ENCODE measurements at places on chromosomes 4 and X.

- DNase-seq, result no peak
These were observed 359.8 kb downstream of the DMD start for GRCh38 chrX:32851556-32851955.

DNA sequence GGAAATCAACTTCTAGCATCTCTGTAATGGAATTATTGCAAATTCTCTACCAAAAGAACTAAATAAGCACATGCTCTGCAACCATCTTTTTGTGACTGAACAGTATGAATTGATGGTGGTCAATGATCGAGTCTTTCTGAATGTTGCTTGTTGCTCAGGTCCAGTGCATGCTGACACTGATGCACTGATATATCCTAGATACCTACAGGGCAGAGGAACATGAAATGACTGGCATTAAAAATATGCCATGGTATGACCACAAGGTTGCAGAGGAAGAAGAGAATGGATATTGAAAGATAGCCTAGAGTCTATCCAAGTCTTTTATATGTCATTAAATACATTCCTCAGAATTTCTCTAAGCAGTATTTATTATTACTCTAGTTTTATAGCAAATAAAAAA is 692.8 kb upstream of the TENM3 start:
- DNase-seq, result no peak

- no peak for DNase-seq
These were observed 3.7 kb upstream of the PPBP start for GRCh38 chr4:73991742-73992000.

DNA sequence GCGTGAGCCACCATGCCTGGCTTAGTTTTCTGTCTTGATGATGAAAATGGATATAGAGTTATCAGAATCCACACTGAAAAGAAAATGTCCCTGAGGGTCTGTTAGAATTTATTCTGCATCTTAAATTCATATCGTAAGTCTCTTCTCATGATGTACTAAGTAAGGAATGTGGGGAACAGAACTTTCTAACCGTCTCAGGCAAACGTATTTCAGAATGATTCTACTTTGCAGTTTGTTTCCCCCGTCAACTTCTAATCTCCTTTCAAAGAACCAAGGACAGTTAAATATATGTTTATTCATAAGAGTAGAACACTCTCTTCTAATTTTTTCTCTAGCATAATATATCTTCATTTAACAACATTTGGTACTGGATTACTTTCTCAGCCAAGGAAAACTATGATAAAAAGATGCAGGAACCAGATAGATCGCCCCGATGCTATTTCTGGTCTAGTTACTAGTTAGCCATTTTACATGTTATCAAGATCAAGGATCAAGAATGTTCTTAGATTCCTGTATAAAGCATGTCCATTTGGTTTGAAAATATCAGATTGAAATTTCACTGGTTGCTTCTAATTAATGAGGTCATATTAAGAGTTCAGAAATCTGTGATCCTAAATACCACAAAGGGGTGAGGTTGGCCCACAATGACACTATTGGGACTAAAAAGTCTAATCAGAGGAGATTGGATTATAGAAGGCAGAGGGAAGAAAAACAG is 49.5 kb downstream of the METTL14 start:
- no peak for DNase-seq

- DNase-seq, result no peak
These were observed 424.2 kb downstream of the FGF13 start for GRCh38 chrX:138287205-138287877.

GRCh38 chrX:106510713-106511403 is 100.9 kb upstream of the RADX start:
- no peak for DNase-seq

- no peak for DNase-seq
These were observed 23.0 kb downstream of the GAB3 start for GRCh38 chrX:154727871-154728270.

- DNase-seq, result no peak
These were observed 114.4 kb downstream of the ZNF518B start for GRCh38 chr4:10342866-10343265.

DNA sequence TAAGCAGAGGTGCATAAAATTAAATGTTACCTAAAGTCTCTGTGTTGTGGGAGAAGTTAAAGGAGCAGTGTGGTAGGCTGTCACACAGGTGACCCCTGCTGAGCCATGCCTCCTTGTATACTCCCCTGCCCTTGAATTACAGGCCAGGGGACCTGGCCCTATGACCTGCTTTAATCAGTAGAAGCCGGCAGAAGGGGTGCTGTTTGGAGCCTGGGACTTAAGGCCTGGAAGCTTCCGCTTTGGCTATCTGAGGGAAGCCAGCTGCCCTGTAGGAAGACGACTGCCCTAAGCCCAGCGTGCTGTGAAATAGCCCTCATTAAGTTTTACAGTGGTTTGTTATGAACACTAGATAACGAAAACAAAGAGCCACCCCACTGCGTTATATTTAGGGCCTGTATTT is 34.1 kb downstream of the SPINK2 start:
- DNase-seq, result no peak

GRCh38 chr4:155818639-155819038 is 47.4 kb downstream of the ASIC5 start:
- DNase-seq, result no peak

- DNase-seq, result no peak
These were observed 161.2 kb downstream of the GLUD2 start for GRCh38 chrX:121208563-121208962.

DNA sequence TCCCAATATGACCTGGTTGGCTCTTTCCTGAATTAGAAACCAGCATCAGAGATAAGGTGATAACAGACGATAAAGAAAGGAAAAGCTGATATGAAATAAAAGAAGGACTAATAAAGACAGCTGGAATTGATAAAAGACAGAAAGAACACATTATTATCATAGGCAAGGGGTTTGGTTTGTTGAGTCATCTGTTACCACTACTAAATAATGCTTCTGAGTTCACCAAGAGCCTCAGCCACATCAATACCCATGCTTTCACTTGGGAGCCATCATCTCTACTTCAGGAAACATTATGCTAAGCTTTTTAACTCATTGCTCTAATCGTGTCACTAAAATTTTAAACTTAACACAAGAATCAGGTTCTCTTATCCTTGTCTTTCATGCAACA is 27.6 kb downstream of the ANXA5 start:
- no peak for DNase-seq

- peak; percentile 56 for DNase-seq
These were observed 15.0 kb downstream of the BRCC3 start for GRCh38 chrX:155086202-155086840.

- peak; percentile 24 for DNase-seq
These were observed 687 bp downstream of the CDK16 start for GRCh38 chrX:47218920-47219815.

DNA sequence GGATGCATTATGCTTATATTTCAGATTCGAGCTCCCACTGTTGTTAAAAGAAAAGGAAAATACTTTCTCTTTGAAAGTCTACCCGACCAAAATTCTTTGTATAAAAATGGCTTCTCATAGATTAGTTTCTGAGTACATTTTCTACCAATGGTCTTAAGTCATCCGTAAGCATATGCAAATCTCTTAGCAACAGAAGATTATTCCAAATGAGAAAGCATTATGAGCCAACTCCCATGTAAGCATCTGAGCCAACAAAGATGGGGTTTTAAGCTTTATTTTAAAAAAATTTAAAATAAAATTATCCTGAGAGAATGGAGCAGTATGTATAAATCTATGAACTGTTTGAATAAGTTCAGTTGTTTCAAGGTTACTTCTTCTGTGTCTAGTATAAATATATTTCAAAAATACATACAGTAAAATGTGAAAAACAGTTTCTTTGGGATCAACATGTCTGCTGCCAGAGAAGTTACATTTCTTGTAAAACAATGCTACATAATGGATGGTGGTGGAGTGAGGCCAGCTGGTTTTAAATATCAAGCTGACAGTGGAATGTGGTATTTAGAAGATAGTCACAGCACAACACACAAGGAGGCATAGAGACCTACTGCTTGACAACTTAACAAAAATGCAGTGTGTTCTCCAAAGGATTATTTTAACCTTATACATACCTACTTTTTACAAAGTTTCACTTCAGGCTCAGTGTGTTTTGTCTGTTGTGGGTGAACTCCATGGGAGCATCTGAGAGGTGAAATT is 199.5 kb upstream of the DIPK2B start:
- DNase-seq, result no peak

GRCh38 chrX:2841537-2841936 is 12.8 kb downstream of the GYG2 start:
- DNase-seq, result no peak

DNA sequence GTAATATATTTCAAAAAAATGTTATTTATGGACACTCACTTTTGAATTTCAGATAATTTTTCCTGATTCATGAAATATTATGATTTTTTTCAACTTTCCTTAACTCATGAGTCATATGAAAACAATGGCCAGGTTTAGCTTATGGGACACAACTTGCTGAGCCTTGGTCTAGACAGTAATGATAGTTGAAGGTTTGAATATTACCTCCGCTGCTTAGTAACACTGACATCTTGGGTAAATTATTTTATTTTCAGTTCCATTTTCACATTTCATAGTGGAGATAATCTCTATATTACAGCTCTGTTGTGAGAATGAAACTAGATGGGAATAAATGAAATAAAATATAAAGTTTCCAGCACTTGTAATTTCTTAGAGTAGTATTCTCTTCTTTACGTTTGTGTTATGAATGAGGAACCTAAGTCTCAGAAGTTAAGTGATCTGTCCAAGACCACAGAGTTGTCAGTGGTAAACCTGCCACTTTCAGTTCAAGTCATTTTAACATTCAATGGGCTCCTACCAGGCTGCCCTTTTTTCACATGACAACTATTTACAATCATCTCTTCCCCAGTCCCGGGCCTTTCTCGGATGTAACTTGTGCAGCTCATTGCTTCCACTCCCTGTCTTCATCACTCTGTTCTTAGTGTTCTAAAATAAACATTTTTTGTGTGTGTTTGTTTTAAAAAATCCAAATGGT is 46.8 kb upstream of the GC start:
- DNase-seq, result no peak

GRCh38 chr4:184645904-184646610 is 3.2 kb downstream of the CASP3 start:
- DNase-seq, result no peak

DNA sequence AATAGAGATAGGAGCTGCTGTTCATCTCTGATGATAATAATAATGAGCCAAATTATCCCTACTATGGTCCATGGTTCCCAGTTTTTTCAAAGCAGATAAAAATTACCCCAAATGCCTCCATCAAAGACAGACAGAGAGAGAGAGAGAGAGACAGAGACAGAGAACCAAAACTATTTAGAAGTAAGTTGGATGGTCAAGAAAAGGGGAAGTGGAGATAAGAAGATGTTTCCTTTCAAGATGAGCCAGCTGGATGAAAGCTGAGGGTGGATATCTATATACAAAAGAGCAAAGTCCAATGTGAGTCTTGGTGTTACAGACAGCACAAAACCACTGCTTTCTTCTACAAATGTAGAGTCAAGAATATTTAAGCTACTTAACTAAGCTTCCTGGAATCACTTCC is 173.9 kb downstream of the GRIA3 start:
- DNase-seq, result no peak

- no peak for DNase-seq
These were observed 3.7 kb downstream of the DOCK11 start for GRCh38 chrX:118499295-118499694.
